ENCODE measurements at places on chromosomes 3 and 15. TPM values are rescaled to one million over a fixed set of nuclear protein-coding genes. Genes with fewer than 3 reads are reported as not detected.

Gene CFAP100
- total RNA-seq, result not detected

Gene CLDN16
- total RNA-seq, result not detected

Gene DAG1
- 9.3 TPM for total RNA-seq

Gene BCHE
- not detected for total RNA-seq

Gene SLC12A1
- total RNA-seq, result not detected

Gene TM4SF18
- total RNA-seq, result not detected

Gene ZBTB38
- 19.9 TPM for total RNA-seq

Gene LDHAL6B
- total RNA-seq, result not detected

Gene P2RY14
- 0.68 TPM for total RNA-seq

GRCh38 chr15:58608129-58608590, 141.3 kb downstream of the ADAM10 start:
- no peak for DNase-seq

DNA sequence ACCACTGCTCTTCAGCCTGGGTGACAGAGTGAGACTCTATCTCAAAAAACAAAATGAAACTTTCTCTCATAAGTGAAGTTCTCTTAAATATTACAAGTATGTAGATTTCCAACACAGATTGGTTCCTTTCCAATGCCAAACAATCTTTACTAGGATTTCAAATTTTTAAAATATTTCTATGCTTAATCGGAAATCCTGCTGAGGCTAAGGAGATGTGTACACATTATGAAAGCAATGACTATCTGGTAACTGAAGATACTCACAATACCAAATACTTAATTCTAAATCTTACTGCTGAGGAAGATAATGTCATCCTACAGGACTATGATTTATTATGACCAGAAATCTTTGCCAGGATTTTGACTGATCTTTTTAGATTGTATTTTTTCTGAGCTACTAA, 255.6 kb upstream of the ZNF717 start:
- no peak for DNase-seq

DNA sequence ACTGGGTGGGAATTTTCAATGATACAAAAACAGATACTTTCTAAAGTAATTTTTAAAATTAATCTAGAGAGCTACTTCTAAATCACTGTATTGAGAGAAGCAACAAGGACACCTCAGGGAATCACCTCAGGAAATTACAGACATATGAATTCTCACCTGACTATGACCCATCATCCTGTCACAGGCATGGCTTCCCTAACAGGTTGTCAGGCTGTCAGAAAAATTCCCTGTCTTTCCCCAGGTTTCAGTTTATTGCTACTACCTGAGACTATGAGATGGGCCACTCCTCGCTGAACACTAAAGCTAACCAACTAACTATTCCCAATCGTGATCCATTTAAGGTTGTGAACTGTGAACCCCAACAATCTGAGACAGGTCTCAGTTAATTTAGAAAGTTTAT, 66.1 kb downstream of the CD200 start:
- no peak for DNase-seq

GRCh38 chr3:43512754-43513404, 108.9 kb downstream of the ANO10 start:
- no peak for DNase-seq

- DNase-seq, result no peak
These were observed 82.9 kb upstream of the HACD2 start for GRCh38 chr3:123667784-123668183.

- peak; percentile 35 for DNase-seq
These were observed 97.3 kb downstream of the NPAP1 start for GRCh38 chr15:24772686-24773373.

DNA sequence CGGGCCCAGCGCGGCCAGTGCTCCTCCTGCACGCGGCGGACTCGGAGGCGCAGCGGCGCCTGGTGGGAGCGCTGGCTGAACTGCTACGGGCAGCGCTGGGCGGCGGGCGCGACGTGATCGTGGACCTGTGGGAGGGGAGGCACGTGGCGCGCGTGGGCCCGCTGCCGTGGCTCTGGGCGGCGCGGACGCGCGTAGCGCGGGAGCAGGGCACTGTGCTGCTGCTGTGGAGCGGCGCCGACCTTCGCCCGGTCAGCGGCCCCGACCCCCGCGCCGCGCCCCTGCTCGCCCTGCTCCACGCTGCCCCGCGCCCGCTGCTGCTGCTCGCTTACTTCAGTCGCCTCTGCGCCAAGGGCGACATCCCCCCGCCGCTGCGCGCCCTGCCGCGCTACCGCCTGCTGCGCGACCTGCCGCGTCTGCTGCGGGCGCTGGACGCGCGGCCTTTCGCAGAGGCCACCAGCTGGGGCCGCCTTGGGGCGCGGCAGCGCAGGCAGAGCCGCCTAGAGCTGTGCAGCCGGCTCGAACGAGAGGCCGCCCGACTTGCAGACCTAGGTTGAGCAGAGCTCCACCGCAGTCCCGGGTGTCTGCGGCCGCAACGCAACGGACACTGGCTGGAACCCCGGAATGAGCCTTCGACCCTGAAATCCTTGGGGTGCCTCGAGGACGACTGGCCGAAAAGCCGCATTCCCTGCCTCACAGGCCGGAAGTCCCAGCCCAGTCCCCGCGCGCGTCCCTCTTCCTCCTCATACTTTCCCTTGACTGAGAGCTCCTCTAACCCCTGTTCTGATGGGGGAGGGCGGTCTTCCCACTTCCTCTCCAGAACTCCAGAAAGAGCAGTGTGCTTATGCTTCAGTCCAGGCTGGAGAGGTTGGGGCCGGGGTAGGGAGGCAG, 1.4 kb upstream of the IL17RC start:
- peak; percentile 37 for DNase-seq

DNA sequence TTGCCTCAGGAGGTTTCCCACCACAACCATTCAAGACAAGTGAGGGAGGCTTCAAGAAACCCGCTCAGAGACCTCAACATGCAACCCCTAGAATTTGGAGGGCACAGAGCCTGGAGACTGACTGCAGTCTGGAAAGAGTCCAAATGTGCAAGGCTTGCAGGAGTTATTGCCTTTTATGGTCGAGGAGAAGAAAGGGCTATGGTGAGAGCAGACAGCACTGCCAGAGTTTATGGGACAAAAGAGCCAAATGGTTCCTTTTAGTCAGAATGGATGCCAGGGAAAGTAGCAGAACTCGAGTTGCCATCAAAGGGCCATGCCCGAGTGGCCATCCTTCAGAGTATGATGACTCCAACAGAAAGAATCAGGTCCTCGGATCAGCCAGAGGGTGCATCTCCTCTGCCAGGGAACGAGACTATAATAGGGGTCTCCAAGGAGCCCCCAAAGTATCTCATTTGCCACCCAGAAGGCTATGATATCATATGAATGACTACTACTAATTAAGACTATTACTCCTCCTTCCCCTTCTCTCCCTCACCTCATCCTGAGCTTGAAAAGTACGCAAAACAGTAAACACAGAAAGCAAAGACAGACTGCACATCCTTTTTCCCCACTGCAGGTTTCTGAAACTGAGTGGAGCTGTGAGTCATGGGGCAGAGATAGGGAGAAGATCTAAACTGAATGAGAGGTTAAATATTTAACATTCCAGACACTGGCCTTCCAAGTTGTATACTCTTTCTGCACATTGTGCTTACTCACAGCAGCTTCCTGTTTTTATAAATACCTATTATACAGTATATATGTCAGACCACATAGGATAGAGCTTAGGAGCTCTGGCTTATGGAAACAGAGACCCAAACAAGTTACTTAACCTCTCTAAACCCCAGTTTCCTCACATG, 33.9 kb upstream of the TMCO5A start:
- no peak for DNase-seq

- no peak for DNase-seq
These were observed 15.5 kb downstream of the DLEC1 start for GRCh38 chr3:38054499-38055001.

GRCh38 chr3:38978729-38979128, 73.0 kb downstream of the SCN11A start:
- no peak for DNase-seq

- DNase-seq, result no peak
These were observed 38.8 kb downstream of the TNK2 start for GRCh38 chr3:195869413-195870001.

DNA sequence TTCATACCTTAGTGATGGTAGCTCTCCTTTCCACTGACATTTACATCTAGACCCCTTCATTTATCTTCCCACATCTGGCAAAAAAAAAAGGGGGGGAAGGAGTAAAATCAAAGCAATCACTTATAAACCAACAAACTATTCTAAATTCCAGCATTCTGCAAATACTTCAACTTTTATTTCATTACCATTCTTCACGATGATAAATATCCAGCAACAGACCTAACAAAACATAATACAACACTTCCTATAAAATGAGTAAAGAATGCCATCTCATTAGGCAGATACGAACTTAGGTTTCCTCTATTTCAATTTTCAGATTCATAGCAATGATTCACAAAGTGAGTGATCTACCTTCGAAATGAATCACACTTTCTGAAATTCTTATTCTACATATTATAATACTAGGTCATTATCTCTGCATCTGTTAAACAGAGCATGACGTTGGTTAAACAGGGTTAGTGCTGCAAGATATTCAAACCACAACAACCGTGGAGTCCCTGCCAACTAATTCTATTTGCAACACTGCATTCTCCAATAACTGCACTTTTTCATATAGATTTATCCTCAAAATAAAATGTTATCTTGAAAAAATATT, at the start of gene LRRFIP2:
Gene LRRFIP2, minus strand, starts transcription at position 51 of the 595 bp plus-strand sequence. CDS start 25,599 bp downstream, outside the sequence.
- no peak for DNase-seq

GRCh38 chr3:127097481-127097880, 95.5 kb upstream of the PRR23E start:
- no peak for DNase-seq

DNA sequence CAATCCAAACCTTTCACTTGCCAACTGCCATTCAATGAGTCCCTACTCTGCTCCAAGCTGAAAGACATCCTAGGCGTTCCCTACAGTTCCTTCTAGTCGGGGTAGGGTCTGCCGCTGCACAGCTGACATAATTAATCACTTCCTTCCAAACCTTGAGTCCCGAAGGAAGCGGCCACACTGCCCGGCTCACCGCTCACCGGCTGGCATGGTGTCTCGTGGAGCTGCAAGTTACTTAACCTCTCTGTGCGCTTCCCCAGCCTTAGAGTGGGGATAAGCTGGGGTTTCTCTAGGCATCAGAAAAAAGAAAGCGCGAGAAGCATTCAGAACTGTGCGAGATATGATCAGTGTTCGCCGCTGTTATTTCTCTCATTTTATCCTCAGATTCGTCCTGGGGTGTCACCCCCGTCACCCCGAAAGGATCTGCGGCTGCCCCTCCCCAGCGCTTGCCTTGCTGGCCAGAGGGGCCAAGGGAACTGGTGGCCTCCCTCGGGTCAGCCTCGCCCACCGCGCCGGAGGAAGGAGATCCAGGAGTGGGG, 748 bp downstream of the MRPS25 start:
- peak; percentile 22 for DNase-seq

GRCh38 chr3:186492385-186492984, 51.7 kb downstream of the CRYGS start:
- DNase-seq, result no peak

DNA sequence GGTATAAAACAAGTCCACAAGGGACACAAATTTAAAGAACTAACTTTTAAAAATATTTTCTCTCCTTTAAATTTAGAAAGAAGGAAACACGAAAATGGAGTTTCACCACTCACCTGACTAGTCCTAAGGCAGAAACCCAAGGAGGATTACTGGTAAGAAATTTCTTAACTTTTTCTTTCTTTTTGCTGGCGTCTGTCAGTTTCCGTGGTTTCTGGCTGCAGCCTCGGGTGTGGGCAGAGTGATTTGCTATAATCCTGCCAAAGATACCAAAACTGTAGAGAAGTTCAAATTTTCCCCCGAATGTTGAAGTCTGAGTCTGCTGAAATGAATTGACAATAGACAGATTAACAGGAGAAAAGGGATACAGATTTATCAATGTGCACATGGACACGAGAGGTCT, 843.6 kb upstream of the ALCAM start:
- DNase-seq, result no peak

DNA sequence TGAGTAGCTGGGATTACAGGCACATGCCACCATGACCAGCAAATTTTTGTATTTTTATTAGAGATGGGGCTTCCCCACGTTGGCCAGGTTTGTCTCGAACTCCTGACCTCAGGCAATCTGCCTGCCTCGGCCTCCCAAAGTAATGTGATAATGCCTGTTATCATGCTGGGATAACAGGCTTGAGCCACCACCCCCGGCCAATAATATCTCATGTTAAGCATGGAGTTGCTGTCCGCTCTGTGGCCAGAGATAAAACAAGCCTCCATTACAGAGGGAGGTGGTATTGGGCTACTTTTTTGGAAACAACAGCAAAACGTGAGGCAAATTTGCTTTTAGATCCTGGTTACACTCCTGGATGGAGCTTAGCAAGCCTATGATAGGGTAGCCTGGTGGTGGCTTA, 32.9 kb upstream of the ALG1L2 start:
- DNase-seq, result no peak

DNA sequence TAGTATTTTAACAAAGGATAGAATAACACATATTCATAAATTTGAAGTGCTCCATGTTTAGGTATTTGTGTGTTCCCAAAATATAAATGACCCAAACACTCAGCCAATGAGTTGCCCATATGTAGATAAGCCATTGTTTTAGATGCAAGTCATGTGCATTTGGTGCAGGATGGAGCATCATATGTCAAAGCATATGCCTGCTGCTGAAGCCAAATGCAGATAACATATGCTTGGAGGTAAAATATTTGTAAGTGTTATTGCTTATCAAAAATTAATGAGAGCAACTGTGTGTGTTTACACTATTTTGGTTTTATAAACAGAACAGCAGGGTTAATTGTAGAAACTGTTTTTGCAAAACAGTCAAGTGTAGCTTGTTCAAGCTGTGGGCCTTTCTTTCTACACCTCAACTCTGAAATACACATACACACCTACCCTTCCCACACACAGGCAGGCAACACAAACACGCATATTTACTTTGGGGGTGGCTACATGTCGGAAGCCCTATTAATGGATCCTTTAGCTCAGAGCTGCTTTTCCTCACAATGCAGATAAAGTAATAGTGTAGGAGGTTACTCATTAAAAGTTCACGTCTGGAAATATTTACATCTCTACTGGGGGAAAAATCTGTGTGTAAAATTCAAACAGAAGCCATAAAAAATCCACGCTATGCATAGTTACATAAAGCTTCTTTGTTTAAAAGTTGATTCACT, 521.4 kb downstream of the ZNF385D start:
- DNase-seq, result no peak

GRCh38 chr3:127780536-127781400, 41.5 kb downstream of the MGLL start:
- DNase-seq, result no peak

GRCh38 chr3:67783281-67784250, 129.2 kb upstream of the SUCLG2 start:
- DNase-seq, result no peak

DNA sequence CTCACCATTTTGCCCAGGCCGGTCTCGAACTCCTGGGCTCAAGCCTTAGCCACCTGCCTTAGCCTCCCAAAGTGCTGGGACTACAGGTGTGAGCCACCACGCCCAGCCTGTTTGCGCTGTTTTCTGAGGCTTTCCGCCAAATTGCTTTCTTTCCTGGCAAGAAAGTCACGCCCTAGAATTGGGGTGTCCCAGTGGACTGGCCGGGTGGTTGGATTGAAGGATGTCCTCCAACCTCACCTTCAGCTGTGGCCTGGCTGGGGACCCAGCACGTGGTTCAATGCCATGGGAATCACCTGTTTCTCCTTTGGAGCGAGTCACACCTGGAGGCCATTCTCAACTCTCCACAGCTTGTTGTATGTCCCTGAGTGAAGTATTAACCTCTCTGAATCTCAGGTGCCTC, 5.8 kb upstream of the ANKDD1A start:
- no peak for DNase-seq
